Fibroblast of skin of scalp (primary cell): ENCODE measurements at places on chromosomes 6 and 20.

DNA sequence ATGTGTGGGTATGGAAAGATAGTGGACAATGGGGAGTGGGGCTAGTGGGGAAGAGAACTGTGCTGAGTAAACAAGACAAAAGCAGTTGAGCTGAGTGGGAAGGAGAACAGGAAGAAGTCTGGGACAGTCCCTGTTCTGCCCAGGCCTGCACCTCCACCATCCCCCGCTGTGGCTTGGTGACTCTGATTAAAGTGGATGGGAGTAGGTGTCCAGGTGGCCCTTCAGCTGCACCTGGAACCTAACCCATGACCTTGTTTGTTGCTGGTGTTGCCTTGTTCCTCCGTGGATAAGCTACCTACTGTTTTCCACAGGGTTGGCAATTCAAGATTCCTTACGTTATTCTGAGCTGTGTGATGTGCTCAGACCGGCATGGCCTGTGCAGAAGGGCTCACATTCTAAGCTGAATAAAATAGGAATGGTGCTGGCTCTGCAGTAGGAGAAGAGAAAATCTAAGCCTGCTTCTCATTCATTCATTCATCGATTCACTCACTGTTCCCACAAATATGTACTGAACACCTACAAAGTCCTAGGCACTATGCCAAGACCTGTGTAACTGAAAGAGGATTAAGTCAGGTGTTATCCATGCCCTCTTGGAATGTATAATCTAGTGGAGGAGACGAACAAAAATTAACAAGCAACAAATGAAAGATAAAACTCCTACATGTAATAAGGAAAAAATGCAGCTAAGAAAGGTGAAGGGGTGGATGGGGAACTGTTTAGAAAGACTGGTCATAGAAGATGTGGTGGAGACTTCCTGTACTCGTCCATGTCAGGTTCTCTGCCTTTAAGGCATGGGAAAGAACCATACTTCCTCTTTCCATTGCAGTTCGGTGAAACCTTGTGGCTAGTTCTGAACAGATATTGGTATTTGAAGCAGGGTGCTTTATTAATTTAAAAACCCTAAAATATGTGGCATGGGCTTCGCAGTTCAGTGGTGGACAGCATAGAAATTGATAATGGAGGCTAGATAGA, 10.1 kb upstream of the CALHM6 start:
- DNase-seq = no peak

GRCh38 chr6:137159912-137160311, 13.5 kb downstream of the IL22RA2 start:
- peak; percentile 8 for DNase-seq

- DNase-seq = no peak
These were observed 91.2 kb downstream of the ANKRD60 start for GRCh38 chr20:58137236-58137635.

DNA sequence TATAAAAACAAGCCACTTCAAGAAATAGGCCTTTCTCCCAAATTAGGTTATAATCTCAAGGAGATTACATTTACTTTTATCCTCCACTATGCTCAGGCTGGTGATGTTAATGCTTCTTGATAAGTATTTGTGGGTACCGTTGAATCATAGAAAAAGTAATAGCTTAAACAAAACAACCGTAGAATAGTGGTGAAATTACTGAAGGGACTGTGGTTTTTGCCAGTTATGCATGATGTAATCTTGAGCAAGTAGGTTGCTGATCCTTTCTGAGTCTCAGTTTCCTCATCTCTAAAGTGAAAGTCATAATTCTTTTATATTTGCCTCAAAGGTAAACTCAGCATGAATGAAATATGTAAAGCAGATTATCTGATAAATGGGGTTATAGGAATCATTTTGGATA, 187.3 kb upstream of the JAG1 start:
- DNase-seq = peak; percentile 86

GRCh38 chr6:152595499-152595898, 41.7 kb downstream of the SYNE1 start:
- DNase-seq = no peak

DNA sequence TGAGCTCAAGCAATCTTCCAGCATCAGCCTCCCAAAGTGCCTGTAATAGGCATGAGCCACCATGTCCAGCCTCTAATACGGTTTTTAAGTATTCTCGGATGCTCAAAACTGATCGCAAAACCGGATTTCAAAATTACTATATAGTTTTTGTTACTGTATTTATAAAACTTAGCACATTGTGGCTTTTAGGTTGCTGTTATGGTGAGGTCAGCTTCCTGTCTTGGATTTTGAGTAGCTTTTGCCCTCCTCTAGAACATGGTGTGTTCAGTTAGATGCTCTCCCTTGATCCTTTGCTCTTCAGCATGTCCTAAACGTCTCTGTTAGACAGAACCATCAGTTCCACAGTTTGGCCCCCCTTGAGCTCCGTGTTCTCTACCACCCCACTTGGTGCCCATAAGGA, 96.2 kb downstream of the RPP40 start:
- no peak for DNase-seq

DNA sequence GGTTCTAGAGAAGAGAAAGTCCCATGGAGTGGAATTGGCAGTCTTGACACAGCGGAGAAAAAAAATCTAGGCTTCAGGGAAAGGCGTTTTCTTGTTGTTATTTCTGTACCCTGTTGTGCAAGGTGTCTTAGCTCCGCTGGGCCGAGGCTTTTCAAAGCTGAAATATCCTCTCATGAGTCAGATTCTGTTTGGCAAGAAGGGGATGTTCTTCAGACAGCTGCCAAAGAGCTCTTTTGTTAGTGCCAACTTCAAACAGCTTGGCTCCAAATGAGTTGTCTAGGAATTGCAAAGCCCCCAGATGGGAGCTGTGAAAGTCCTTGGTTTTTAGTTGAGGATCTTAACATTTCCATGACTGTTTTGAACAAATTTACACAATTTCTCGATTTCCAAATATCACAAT, 45.6 kb downstream of the LRRN4 start:
- DNase-seq = peak; percentile 54

DNA sequence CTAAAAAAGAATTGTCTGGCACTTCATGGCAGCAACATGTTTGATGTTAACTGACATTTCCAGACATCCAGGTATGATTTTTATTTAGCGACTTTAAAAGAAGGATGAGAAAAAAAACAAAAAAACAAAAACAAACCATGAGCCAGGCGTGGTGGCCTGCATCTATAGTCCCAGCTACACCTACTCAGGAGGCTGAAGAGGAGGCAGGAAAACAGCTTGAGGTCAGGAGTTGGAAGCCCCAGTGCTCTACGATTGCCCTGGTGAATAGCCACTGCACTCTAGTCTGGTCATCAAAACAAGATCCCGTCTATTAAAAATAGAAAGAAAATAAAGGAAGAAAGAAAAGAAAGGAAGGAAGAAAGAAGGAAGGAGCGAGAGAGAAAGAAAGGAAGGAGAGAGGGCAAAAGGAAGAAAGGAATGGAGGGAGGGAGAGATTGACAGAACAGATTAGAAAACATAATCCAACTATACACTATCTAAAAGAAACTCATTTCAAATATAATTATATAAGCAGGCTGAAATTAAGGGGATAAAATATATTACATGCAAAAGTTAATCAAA, 141.6 kb downstream of the TRIM27 start:
- no peak for DNase-seq

GRCh38 chr6:104527761-104528415, 331.8 kb downstream of the HACE1 start:
- DNase-seq = peak; percentile 54

- no peak for DNase-seq
These were observed 118.9 kb upstream of the SLC22A23 start for GRCh38 chr6:3575701-3576100.

GRCh38 chr20:51531141-51531710, 11.3 kb downstream of the NFATC2 start:
- DNase-seq = peak; percentile 38

- no peak for DNase-seq
These were observed 869.7 kb downstream of the PHF3 start for GRCh38 chr6:64505312-64505711.

- no peak for DNase-seq
These were observed 2.4 kb upstream of the ZBTB24 start for GRCh38 chr6:109485266-109485935.

GRCh38 chr6:113860181-113860955, 3.2 kb downstream of the MARCKS start:
- DNase-seq = peak; percentile 72

DNA sequence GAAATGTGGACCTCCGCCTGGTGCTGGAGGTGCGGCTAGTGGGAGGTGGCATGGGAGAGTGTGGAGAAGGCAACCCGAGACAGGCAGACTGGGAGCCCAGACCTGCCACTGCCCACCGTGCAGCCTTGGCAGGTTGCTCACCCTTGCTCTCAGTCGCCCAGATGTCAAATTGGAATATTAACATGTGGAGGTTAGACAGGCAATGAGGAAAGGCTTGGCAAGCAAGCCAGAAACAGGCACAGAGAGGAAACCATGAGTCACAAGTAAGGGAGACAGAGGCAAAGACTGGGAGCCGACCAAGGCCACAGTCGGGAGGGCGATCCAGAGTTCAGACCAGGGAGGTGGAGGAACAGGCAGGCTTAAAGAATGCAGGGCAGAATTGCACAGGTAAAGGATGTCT, 178.2 kb downstream of the FOXC1 start:
- DNase-seq = peak; percentile 34

GRCh38 chr6:165091121-165091785, 218.2 kb downstream of the C6orf118 start:
- DNase-seq = no peak

DNA sequence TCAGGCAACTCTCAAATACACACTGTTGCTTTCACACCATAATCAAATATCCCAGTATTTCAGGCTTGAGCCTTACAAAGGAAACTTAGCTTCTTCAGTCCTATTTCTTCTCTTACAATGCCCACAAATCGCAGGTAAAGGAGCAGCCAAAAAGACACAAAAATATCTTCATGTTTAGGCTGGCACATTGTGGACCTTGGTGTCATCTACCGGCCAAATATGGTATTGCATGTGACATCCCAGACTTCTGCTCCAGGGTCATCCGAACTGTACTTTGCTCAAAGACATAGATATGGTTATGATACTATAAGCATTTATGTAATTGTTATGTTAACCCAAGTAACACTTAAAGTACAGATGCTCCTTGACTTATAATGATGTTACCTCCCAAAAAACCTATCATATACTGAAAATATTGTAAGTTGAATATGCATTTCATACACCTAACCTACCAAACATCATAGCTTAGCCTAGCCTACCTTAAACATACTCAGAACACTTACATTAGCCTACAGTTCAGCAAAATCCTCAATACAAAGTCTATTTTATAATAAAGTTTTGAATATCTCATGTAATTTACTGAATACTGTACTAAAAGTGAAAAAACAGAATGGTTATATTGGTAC, 4.6 kb downstream of the OR2H2 start:
- peak; percentile 34 for DNase-seq

DNA sequence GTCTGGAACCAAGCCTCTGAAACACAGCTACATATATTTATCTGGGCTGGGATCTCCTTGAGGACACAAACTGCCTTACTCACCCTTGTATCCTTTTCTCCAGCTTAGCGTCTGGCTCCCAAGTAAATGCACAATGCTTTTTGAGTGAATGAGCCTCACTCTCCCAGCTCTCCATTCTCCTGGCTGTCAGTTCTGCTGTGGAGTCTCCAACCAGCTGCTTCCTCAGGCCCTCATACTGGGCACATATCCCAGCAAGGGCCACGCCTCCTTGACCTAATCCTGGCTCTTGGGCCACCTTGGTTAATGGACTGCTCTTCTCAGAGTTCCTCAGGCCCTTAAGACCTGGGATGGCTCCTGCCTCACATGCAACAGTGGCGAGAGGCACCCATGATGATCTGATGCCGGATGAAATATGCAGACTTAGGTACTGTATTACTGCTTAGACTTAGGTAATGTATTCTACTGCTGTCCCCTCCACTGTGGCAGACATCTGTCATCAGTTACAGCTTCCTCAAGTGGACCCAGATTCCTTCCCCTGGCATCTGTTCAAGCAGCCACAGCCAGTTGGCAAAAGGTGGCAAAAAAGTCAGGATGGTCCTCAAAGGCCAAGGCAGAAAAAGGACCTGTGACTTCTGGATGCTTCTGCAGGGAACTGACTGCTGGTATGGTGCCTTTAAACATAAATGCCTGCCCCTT, 16.5 kb downstream of the SNHG17 start:
- DNase-seq = no peak
